ENCODE measurements at places on chromosomes 2 and 18.

DNA sequence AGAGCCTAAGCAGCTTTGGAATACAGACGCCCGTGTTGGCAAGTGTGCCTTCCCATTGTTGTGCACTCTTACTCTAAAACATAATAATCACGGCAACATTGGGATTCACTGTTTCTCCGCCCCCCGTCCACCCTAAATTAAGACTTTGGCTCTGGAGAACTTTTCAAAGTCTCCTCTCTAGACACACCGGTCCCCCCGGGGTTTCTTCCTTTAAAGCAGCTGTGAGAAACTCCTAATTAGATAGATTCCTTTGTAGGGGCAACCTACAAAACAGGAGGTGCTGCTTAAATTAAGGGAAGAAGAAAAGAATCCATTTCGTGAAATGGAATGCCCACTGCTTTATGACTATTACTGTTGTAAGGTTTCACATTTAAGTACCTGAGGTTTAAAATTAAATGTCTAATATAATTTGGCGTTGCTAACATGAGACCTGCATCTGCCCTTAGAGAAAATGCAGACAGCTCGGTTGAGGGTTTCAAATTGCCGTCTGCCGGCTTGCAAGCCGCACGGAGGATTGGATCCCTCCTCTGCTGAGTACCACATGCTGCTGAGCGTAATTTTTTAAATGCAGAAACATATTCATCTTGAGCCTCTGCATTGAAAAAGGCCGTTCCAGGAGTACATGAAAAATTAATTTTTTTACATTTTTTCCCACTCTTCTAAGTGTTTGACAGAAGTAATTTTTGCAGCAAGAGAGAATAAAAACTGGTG is 233.3 kb downstream of the GBX2 start:
- no peak for DNase-seq

DNA sequence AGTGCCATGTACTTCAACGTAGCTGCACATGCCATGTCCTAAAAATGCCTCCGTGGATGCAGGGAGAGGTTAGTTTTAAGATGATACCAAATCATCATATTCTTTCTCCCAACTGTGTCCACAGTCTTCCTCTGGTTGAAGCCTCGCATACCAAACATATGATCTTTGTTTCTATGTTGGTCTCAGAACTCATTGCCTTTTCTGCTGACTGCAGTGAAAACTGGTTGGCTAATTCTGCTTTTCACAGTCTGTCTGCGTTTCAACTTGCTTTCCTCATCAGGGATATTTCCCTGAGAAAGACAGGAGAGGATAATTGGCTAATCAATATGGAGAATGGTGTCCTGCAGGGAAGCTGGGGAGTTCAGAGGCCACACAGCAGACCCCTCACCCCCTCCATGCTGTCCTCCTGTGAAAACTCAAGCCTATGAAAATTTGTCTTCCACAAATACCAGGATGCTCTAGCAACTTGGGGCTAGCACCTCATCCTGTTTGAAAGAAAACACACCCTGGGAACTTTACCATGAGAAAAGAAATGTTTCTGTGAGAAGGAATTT is 192.2 kb upstream of the PXDN start:
- DNase-seq, result no peak

- DNase-seq, result peak; percentile 31
Measured at GRCh38 chr2:43877782-43878464, 39.2 kb downstream of the ABCG8 start.

GRCh38 chr2:205731583-205731981 is 49.3 kb downstream of the NRP2 start:
- no peak for DNase-seq

DNA sequence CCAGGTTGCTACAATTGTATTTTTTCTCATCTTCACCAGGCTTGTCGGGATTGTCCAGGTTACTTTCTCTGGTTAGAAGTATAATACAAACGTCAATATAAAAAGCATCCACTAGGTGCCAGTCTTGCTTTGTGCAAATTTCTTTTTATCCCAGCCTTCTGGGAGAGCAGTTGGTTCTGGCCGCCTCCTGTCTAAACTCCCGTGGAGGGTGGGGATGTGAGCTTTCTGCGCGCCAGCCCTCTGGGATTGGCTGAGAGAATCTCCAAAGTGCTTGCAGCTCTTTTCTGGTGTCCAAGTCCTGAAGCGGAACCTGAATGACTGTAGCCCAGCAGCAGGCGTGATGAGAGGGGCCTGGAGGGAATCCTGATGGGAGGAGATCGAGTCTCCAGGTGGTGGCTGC is 22.4 kb upstream of the TOGARAM2 start:
- DNase-seq, result peak; percentile 28

DNA sequence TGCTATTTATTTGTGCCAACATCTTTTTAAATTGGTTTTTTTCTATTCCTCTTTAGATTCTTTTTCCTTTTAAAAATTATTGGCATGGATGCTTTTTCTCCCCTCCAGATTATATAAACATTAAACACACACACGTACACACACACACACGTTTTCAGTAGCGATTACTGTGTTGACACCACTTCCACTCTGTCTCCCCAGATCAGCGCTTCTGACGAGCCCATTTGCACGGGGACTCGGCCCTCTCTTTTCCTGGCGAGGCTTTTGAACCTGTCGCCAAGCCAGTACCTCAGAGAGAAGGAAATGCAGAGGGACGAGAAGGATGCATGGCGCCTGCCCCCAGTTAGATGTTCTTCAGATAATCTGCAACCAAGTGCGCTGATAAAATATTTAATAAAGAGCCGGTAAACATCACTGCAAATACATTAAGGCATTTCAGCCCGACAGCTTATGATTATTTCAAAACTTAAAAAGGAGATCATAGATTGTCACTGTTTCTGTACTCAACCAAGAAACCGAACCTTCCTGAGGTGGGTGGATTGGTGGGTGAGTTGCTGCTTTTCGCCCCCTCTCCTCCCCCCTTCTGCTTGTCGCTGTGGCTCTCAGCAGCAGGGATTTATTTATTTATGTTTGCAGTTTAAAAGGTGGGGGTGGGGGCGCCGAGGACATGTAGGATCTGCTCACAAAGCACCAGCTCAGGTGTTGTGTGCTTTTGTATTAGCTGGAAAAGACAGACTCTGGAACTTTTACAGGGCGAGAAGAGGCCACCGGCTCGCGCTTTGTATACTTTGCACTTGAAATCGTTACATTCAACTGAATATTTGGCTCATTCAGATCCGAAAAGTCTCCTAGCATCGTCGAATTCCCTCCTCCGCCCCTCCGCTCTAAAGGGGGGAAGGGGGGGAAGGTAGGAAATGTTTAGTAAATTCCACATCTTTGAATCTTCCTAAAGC is 787 bp upstream of the TBR1 start:
- DNase-seq, result no peak

DNA sequence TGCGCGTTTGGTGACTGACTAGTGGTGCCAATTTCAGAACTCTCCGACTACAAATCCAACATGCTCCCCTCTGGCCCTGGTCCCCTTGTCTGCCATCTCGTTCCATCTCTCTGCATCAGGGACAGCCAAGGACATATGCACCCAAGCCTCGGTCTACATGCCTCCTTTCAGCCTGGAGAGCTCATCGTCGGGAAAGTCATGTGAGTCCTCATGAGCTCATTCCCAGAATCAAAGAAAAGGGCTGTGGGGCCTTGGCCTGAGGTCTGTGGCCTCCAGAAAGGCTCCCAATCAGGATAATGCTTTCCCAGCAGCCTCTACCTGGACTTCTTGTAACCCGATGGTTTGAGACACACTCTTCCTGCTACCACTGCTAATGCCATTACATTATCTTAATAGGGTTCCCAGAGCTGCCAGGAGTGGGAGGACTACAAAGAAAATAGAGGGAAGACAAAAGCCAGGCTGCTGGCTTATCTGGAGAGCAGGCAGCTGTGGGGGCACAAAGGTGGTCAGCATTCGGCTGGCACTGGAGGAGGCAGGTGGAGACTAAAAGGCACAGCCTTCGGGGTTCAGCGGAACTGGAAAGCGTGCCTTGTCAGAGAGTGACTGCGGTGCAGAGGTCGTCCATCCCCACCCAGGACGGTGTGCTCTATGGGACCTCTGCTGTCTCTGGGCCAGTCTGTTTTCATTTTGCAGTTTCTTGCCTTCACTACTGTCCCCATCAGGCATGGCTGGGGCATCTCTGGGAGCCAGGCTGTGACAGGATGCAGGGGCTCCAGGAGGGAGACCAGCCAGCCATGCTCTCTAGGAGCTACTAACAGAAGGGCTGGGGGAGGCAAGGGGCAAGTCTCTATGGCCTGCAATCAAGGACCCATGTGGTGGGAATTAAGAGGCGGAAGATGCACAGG is 104.4 kb upstream of the SMAD2 start:
- DNase-seq, result no peak

DNA sequence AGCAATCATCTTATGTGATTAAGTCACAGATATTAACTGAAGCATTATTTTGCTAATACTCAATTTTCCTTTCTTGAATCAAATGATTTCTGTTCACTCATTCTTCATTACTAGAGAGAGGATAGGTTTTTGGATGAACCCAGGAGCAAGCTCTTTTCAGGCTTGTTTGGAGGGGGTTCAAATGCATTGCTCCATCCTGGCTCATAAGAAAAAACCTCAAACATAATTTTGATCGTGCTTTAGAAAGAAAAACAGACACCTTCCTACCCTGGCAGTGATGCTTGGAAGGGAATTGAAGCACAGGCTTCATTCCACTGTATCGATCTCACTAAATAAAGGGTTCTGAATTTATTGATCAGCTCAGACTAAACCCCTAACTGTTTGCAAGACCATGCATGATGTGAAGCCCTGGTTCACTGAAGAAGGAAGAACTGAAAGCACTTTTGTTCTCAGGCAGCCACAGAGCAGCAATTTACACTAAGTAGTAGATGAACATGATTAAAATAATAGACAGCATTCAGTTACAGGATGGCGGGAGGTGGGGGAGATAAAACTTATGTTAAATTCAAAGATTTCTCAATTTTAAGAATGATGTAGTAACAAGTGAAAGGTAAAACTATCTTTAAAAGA is 53.4 kb downstream of the CDH2 start:
- no peak for DNase-seq

GRCh38 chr2:217795067-217795466 is 207.7 kb downstream of the TNS1 start:
- no peak for DNase-seq

DNA sequence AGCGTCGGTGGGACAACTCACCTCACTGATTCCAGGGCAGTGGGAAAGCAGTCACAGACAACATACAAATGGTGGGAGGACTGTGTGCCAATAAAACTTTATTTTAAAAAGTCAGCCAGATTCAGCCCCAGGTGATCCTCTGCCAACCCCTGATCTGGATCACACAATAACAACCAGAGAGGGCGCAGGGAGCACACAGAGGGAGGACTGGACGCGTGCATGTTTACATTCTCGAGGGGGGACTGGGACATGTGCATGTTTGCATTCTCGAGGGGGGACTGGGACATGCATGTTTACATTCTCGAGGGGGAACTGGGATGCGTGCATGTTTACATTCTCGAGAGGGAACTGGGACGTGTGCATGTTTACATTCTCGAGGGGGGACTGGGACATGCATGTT is 209.5 kb downstream of the NDUFA10 start:
- no peak for DNase-seq

DNA sequence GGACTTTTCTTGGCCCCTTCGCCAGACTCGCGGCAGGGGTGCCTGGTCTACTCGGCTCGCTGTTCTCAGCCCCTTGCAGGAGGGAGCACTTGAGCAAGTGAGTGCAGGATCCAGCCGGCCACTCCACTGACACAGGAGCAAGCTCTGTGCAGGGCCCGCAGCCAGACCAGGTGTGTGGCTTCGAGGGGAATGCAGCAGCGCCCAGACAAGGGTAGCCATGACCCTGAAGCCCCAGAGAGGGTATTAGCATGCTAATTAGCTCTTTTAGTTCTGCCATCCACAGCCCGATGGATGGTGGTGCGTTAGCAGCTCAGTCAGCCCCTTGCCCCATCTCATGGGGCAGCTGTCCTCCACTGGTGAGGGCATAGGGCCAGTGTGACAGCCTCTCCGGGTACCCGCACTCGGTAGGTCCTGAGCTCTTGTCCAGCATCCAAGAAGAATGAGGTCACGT is 103.2 kb upstream of the HS6ST1 start:
- no peak for DNase-seq

DNA sequence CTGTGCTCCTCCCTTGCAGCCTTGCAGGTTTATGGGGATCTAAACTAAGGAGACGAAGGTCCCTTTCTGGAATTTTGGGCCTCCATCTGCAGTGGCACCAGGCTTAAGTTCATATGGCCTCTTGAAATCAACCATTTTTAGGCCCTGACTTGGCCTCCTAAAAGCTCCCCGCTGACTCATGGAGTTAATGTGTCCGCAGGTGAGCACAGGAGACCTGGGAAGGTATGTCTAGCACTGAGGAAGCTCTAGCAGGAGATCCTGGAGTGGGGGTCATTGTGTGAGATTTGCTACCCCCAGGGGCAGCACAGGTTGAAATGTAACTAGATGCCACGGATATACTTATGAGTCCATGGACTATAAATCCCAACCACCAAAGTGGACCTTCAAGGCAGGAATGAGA is 95.9 kb upstream of the CELF4 start:
- DNase-seq, result no peak

DNA sequence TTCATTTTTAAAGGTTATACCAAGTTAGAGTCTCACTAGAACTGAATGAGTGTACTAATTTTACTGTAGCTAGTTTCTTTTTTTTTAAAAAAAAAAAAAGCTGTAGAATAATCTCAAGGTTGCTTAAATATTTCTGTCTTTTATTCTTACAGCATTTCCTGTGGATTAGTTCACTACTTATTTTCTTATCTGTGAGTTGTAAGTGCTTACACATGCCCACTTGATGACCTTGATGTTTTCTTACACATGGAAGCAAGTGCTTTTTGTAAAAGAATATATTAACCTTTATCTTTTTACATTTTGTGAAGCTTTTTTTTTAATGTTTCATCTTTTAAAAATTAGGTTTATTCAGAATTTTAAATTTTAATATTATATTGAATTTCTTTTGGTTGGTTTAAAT is 57.8 kb downstream of the MSH2 start:
- DNase-seq, result no peak

DNA sequence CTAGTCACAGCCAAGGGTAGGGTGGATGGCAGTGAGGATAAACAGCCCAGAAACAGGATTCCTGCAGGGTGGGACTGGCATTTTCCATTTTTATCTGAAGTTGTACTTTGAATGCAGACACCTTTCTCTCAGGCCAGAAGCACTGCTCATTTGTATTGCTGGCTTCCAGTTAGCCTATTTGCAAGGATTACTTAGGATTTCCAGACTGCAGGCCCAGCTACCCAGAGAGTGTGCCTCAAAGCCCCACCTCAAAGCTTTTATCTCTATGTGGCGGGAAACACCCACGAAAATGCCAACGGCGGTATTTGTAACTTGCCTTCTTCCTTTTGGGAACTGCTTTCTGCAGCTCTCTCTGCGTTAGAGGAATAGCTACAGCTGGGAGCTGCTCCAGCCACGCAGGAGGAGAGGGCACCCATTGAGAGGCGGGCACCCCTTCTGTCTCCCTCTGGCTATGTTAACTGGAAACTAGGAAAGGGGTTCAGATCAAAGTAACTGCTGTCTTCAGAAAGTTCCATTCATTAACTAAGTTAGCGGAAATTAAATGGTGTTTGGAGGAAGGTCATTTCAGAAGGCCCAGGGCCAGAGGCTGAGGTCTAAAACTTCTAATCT is 144.9 kb downstream of the TGIF1 start:
- no peak for DNase-seq
